ENCODE measurements at places on chromosomes 4 and X. TPM values are rescaled to one million over a fixed set of nuclear protein-coding genes. Genes with fewer than 3 reads are reported as not detected.

- no peak for DNase-seq
Observed at GRCh38 chrX:28188526-28188925, 207.3 kb upstream of the DCAF8L1 start.

- no peak for DNase-seq
Observed at GRCh38 chrX:71917621-71918343, 7.1 kb downstream of the NHSL2 start.

- DNase-seq, result no peak
Observed at GRCh38 chr4:153509724-153510123, 43.6 kb downstream of the TMEM131L start.

DNA sequence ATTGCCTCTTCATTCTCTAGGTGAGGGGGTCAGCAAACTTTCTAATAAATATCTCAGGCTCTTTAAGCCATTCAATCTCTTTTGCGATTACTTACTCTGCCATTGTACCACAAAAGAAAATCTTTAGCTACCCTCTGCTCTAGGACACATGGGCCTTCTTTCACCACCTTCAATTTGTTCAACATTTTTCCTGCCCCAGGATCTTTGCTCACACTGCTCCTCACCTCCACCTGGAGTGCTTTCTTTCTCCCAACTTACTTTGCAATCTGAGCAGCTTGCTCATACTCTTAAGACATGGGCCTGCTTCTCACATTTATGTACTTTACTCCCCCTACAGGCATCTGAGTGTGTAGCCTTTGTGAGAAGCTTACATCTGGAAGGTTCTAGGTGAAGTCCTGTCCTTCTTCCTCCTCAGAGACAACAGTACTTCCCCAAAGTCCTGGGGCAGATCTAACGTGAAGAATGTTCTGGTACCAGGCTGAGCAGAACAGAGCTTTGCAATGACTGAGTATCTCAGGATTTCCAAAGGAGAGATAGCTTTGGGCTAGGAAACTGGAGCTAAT, 55.0 kb upstream of the PRDM5 start:
- DNase-seq, result peak; percentile 60

DNA sequence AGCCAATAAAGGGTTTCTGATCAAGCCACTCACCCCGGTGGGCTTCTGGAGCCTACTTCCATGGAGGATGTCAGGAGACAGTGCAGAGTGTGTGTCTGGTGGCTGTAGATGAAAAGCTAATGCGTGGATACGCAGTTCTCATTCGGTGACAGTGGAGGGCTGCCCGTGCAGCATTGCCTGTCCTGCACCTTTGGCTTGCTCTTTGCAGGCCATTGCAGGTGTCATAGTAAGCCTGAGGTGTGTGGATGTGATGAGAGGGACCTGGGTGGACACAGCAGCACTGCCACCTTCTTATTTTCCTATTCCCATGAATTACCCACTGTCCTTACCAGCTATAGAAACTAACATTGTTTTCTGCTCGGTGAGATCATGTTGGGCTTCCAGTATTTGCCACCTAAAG, 101.2 kb downstream of the STK32B start:
- DNase-seq, result no peak

DNA sequence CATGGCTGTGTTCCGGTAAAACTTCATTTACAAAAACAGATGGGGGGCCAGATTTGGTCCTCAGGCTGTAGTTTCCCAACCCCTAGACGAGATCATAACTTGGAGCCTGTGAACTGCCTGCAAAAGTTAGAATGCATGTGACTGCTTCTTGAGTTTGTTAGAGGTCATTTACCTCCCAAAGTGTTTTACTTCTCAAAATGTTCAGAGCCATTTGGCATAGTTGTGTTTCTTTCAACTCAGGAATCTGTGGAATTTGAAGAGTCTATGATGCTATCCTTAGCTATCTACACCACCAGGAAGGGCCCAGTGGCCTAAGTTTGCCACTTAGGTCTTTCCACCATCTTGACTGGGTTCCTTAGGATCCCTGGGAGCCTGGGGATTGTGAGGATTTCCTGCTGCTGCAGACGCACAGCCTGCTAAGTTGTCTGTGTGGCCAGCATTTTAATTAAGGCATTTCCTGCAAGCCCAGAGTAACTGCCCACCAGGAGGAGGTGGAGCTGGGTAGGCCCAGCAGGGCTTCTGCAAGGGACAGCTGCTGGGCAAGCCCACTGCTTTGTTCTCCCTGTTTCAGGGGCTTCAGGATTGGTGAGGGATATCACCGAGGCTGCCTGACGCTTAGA, 53.1 kb downstream of the CCNI start:
- DNase-seq, result no peak

GRCh38 chrX:44432641-44433040, 89.2 kb upstream of the EFHC2 start:
- no peak for DNase-seq

DNA sequence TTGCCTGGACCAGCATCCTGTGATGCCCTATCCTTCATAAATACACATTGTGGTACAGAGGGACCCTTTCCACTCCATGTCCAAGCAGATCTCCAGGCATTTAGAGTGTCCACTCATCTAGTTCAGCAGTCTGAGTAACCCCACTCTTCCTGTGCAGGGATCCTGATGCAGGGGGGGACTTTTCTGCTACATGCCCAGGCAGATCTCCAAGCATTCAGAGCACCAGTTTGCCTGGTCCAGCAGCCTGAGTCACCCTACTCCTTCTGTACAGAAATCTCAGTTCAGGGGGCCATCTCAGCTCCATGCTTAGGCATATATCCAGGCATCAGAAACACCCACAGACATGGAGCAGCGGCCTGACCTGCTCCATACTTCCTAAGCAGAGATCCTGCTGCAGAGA, 1089.8 kb downstream of the FAT4 start:
- DNase-seq, result no peak

GRCh38 chrX:43559644-43560043, 96.5 kb upstream of the MAOA start:
- peak; percentile 39 for DNase-seq

- DNase-seq, result peak; percentile 40
Observed at GRCh38 chr4:4673070-4673469, 131.2 kb upstream of the STX18 start.

DNA sequence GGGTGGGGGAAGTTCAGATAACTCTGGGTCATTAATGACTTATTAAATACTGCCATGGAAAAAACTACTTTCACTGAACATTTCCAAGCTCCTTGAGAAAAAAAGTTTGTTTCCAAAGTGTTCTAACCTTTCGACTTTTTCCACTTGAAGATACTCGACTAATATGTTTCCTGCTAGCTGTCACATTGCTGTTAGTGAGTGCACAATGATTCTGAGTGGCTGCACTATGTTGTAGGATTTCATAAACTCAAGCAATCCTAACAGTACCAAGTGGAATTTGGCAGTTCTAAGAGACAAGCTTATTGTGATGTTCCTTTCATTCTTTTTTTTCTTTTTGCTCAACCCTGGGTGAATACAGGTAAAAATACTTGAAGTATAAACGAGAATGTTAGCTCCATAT, 33.4 kb downstream of the GRXCR1 start:
- no peak for DNase-seq

DNA sequence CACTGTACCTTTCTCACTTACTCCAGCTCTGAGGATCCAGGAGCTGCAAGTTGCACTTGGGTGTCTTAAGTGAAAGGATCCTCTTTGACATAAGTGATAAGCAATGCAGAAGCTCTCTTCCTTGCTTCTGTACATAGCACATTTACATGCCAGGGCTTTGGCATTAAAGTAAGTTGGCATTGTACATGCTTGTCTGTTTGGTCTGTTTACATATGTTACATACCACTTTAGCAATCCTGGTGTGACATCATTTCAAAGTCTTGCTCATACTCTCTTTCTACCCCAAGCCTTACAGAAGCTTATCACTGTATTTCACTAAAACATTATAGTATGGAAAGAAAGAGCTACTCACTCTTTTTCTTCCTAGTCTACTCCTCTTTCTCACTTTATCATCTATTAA, 2548.3 kb downstream of the ARAP2 start:
- no peak for DNase-seq

- DNase-seq, result no peak
Observed at GRCh38 chrX:20060961-20061748, 55.6 kb downstream of the MAP7D2 start.

DNA sequence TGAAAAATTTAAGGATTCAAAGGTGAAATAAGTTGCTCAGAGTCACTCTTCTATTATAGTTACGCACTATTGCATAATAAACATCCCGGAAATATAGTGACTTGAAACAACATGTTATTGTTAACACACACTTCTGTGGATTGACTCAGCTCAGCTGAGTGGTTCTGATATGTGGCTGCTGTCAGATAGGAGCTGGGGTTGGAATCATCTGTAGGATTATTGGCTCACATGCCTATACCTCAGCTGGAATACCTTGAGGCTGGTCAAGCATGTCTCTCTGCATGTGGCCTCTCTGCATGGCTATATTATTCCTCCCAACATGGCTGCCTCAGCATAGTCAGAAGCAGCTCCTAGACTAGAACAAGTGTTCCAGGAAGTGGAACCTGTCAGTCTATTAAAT, 486.7 kb upstream of the MAGEB2 start:
- no peak for DNase-seq

GRCh38 chrX:77900688-77901087, 1.4 kb downstream of the COX7B start:
- no peak for DNase-seq

GRCh38 chrX:107674480-107675364, 46.4 kb downstream of the PRPS1 start:
- peak; percentile 42 for DNase-seq

- no peak for DNase-seq
Observed at GRCh38 chr4:54945838-54946237, 179.6 kb downstream of the KDR start.

GRCh38 chr4:8545439-8545765, 34.8 kb upstream of the GPR78 start:
- no peak for DNase-seq

- peak; percentile 55 for DNase-seq
Observed at GRCh38 chr4:85370400-85371032, 104.4 kb upstream of the ARHGAP24 start.

GRCh38 chr4:32826169-32826568, 2106.0 kb downstream of the PCDH7 start:
- DNase-seq, result no peak

DNA sequence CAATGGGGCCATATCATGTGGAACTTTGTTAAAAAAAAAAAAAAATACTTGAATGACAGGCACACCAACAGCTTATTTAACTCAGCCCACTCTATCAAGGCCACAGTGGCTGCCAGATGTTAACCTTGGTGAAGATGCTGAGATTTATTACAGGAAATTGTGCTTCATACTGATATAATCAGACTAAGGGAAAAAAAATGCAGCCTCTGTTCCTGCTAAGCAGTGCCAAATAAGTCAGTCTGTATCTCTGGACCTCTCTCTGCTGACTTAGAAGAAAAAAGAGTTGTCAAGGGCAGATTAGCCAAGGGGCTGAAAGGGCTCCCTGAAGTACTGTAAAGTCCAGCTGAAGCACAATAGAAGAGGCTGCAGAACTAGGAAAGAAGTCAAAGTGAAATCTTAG, 677.7 kb upstream of the HTR2C start:
- no peak for DNase-seq

DNA sequence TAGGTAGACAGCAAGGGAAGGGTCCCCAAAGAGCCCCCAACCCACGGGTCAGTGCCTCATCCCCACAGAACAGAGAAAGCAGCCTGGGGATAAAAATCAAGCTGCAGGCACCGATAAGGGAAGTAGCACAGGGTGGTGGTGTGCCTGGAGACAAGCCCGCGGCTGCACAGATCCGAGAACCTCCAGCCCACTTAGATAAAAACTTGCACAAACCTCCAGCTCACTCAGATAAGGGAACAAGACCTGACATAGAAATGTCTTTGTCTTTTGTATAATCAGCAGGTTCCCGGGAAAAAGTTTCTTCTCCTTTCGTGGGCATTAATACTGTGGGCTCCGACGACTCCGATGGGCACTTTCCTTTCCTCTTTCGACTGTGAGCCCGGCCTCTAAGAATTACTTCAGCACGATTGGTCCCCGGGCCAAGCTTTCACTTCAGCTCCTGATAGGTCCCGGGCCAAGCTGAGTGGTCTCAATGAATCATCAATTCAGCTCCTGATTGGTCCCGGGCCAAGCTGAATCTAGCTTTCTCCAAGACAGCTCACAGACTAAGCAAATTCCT, 32.4 kb downstream of the PRDX4 start:
- no peak for DNase-seq

DNA sequence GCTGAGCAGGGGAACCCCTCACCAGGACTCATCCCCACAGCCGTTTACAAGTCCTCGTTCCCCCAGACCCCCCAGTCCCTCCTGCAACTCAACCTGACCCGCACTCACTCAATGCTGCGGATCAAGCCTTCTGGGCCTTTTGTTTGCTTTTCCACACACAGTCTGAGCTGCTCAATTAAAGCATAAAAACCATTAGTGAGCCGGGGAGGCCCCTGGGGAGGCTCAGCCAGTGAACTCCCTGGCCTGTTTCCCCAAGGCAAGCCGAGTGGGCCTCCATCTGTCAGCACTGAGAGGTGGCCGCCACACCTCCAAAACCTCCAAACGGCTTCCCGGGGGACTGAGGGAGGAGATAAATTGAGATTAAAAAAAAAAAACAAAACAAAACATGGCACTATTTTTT, 158.5 kb downstream of the SHOX start:
- DNase-seq, result no peak

- no peak for DNase-seq
Observed at GRCh38 chr4:15929540-15929939, 9.0 kb downstream of the FGFBP1 start.

DNA sequence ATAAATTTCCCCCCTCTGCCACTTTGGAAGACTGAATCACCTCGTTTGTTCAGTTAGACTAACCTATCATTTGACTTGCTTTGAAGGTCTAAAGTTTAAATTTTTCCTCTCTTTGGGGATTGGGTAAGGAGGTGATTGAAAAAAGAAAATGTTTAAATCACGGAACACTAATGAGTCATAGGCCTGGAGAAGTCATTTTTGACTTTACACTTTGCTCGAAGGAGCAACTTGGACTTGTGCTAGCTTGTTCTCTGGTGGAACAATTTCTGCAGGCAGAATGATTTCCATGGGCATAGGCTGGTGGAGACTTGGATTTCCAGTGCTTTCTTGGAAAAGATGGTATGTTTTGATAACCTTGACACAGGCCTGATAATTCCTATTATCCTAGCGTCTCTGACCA, 10.5 kb upstream of the GLUD2 start:
- no peak for DNase-seq

Gene MAGEE2
- not detected for total RNA-seq

Gene EFHC2
- 0.78 TPM for total RNA-seq

Gene RIBC1
- 0.43 TPM for total RNA-seq

Gene GDPD2
- total RNA-seq, result 9.0 TPM

Gene UNC5C
- total RNA-seq, result 3.1 TPM

Gene NHS
- total RNA-seq, result 1.8 TPM

Gene RBM46
- total RNA-seq, result not detected

All from mucosa of descending colon (tissue), 3 donors.